Hepatocyte (in vitro differentiated cells): ENCODE measurements at places on chromosomes 12 and 14. TPM values are rescaled to one million over a fixed set of nuclear protein-coding genes. Genes with fewer than 3 reads are reported as not detected.

TMPRSS12 gene
- total RNA-seq: not detected in 2 replicates

TBX5 gene
- total RNA-seq: 12.3 and 13.0 TPM in 2 replicates

LTB4R gene
- total RNA-seq: 4.2 and 5.1 TPM in 2 replicates

MYL6B gene
- 80.6 and 98.1 TPM in 2 replicates for total RNA-seq

DNA sequence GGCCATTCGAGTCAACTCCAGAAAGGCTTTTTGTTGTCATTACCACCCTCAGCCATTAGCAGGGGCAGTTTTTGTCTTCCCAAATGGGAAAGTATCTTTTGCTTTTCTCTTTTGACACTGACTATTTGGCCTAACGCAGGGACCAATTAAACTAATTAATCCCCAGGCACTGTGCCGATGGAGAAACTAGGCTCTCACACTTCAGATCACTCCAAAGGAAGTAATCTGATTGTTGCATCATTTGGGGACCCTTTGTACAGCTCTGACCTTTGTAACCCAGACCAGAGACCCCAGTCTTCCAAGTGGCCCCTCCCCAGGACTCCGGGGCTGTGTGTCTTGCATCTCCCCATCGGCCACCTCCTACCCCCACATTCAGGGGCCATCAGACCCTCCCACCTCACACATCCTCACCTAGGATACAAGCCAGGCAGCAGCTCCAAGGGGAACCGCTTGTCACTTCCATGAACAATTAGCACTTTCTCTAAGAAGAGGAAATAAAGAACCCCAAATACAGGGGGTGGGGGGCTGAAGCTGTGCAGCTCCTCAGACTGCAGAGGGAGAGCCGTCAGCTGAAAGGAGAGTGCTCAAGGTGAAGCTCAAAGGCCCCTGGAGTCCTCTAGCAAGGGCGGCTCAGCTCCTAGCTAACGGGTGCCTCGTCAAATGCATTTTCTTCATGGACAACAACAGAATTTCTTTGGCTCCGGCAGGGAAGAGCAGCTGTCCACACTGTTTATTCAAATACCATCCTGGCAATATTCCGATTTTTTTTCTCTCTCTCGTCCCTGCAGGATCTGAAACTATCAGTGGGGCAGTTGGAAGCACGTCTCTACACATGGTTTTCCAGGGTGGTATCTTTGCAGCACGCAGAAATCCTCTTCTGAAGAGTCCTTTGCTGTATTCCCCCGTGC is 64.3 kb upstream of the DIO3 start:
- DNase-seq: no peak

DNA sequence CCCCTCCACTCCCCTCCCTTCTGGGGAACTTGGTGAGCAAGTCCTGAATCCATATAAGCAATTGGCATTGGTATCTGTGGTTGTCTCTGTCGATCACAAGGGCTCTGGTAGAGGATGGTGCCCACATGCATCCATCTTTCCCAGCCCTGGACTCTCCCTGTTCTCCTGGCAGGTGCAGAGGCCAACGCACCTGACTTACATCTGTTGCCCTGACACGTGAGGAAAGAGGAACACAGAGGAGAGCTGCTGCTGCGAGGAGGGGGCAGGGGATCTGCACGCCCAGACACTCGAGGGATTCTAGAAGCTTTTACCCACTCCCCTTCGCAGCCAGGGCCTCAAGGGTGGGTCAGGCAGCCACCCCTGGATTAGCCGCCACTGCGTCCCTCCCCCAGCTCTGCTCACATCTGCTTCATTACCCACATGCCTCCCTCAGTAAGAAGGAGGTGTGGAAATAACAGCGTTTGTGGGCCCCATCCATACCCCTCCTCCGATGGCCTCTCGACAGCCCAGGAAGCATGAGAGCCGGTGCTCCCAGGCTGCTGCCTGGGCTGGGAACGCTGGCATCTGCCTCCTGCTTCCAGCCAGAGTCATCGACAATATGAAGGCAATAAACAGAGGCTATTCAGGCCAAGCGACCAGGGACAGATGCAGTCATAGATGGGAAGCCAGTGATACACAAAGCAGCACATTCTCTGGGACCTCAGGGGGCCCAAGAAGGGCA is 56.5 kb downstream of the KDM2B start:
- no peak for DNase-seq

GRCh38 chr12:124861898-124862676 is 1.6 kb downstream of the SCARB1 start:
- DNase-seq: no peak

GRCh38 chr14:84433961-84434360 is 1096.0 kb upstream of the FLRT2 start:
- DNase-seq: no peak

ZDHHC22 gene
- total RNA-seq: 0.04 TPM in 1 of 2 replicates, not detected in the other

CLEC9A gene
- total RNA-seq: not detected in 2 replicates
